ENCODE measurements at places on chromosomes 16 and 17. TPM values are rescaled to one million over a fixed set of nuclear protein-coding genes. Genes with fewer than 3 reads are reported as not detected.

DNA sequence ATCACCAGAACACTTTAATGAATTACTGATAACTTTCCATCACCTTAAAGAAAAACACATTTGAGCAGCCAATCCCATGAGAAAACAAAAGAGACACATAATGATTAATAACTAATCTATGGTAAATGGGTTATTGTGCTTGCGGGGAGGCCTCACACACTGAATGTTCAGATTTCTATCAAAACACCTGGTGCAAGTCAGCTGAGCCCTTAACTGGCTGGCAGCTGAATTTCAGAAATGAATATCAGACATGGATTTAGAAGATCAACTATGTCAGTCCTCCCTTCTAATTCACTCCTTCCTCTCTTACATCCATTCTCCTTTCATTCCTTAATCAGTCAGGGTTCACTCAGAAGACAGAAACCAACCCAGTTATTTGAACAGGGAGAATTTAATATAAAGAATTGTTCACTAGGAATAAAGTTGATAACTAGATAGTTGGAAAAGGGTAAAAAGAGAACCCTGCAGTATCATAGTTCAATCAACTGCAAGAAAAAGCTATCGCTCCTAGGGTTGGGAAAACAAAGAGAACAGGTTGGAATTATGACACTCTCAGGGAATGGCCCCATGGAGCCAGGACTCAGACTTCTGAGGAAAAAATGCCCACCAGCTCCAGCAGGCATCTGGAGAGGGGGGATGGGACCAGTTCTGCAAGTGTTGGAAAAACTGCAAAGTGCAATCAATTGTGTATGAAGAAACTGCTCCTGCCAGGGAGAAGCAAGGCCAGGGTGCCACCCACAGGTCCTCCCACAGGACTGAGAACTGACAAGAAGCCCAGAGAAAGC lies 577.1 kb upstream of the CDH5 start:
- H3K4me1 ChIP-seq = no peaks in the 10 kb centered on the region
- no peak overlapping the region for H3K4me3 ChIP-seq
- DNase-seq = no peak
- no peak overlapping the region for H3K27ac ChIP-seq

- peaks cover 15% of the 10 kb centered on the region for H3K36me3 ChIP-seq
- H3K4me3 ChIP-seq = peak overlapping the region; percentile 96
- H3K4me1 ChIP-seq = peaks cover 36% of the 10 kb centered on the region
- peak; percentile 65 for DNase-seq
- H3K27me3 ChIP-seq = no peaks in the 10 kb centered on the region
- H3K27ac ChIP-seq = peak overlapping the region; percentile 97
These were observed 973 bp upstream of the UBTF start for GRCh38 chr17:44220213-44221083.

GRCh38 chr17:77321649-77322513 lies 181.1 kb downstream of the SEC14L1 start:
- DNase-seq = peak; percentile 3
- peak overlapping the region; percentile 99 for H3K27ac ChIP-seq
- H3K36me3 ChIP-seq = no peaks in the 10 kb centered on the region
- peak overlapping the region; percentile 5 for H3K4me3 ChIP-seq

- peak; percentile 67 for DNase-seq
- no peak overlapping the region for H3K27ac ChIP-seq
- H3K4me3 ChIP-seq = no peak overlapping the region
- H3K4me1 ChIP-seq = peaks cover 4% of the 10 kb centered on the region
- H3K36me3 ChIP-seq = no peaks in the 10 kb centered on the region
These were observed 22.4 kb downstream of the C17orf75 start for GRCh38 chr17:32319548-32319905.

Gene WFIKKN2
- not detected for total RNA-seq

Measured in thyroid gland (tissue), 4 donors.